ENCODE measurements at places on chromosomes 12 and 14.

DNA sequence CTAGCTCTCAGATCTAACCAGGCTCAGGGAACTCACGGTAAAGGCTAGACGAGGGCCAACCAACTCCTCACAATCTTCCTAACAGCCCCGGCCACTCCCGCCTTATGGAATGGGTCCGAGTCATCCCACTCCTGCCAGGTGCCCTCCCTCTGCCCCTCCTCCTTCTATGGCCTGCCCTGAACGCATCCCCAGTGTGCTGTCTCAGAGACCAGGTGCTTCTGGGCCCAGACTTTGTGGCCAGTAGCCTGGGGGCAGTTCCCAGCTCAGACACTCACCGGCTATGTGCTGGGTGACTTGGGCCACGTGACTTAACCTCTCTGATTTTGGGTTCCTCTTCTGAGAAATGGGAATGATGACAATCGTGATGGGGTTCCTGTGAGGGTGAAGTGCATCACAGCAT lies 22.5 kb downstream of the PAPLN start:
- no peak for DNase-seq

DNA sequence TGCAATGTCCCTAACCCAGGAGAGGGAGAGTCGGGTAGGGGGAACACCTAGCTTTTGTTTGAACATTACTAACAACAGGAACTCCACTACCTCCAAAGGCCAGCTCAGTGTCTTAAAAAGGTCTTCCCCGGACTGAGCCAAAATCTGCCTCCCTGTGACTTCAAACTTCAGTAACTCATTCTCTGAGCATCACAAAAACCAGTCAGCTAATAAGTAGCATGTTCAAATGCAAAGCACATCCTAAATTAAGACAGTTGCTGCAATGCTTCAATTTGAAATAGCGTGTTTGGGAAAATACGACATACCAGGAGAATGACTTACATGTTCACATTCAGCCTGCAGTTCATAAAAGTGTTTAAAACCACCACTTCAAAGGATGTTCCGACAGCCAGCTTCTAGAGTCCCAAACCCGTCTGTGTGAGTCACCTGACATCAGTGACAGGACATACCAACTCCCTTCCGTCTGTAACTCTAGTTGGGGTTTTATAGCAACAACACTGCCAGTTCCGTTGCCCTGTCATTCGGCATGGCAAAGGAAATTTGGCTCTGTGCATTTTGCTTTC lies 13.0 kb downstream of the ZFP36L1 start:
- no peak for DNase-seq

GRCh38 chr12:88580051-88580871 lies at the start of gene KITLG:
Gene KITLG, minus strand, starts transcription at chr12:88580471. Its CDS starts 193 bp downstream, at chr12:88580278.
- DNase-seq = peak; percentile 80

GRCh38 chr12:27645671-27646070 lies 50.6 kb upstream of the REP15 start:
- no peak for DNase-seq

GRCh38 chr12:92827836-92828431 lies 101.2 kb downstream of the EEA1 start:
- DNase-seq = peak; percentile 74

- peak; percentile 96 for DNase-seq
Observed at GRCh38 chr12:68364893-68365725, 32.9 kb upstream of the MDM1 start.

GRCh38 chr12:104478396-104479122 lies 21.8 kb downstream of the CHST11 start:
- DNase-seq = no peak

GRCh38 chr12:4856596-4856995 lies 53.1 kb upstream of the KCNA1 start:
- no peak for DNase-seq

GRCh38 chr14:20696764-20697163 lies 8.2 kb downstream of the ANG start:
- no peak for DNase-seq

GRCh38 chr12:56223571-56224101 lies 506 bp upstream of the NABP2 start:
- no peak for DNase-seq

GRCh38 chr12:113328368-113328889 lies 6.5 kb downstream of the SLC8B1 start:
- DNase-seq = no peak

DNA sequence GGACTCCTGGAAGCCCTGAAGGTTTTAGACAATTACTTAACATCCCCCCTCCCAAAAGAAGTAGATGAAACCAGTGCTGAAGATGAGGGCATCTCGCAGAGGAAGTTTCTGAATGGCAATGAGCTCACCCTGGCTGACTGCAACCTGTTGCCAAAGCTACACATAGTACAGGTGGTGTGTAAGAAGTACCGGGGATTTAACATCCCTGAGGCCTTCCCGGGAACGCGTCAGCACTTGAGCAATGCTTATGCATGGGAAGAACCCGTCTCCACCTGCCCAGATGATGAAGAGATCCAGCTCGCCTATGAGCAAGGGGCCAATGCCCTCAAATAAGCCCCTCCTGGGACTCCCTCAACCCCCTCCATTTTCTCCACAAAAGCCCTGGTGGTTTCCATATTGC lies 10.6 kb upstream of the SPPL3 start:
- no peak for DNase-seq

DNA sequence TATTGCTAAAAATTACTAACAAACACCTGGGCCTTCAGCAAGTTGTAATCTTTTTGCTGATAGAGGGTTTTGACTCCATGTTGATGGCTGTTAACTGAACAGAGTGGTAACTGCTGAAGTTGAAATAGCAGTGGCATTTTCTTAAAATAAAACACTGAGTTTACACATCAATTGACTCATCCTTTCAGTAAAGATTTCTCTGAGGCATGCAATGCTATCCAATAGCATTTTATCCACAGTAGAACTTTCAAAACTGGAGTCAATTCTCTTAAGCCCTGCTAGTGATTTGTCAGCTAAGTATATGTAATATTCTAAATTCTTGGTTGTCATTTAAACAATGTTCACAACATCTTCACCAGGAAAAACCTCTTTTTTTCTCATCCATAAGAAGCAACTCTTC lies 59.5 kb downstream of the CMAS start:
- DNase-seq = no peak

DNA sequence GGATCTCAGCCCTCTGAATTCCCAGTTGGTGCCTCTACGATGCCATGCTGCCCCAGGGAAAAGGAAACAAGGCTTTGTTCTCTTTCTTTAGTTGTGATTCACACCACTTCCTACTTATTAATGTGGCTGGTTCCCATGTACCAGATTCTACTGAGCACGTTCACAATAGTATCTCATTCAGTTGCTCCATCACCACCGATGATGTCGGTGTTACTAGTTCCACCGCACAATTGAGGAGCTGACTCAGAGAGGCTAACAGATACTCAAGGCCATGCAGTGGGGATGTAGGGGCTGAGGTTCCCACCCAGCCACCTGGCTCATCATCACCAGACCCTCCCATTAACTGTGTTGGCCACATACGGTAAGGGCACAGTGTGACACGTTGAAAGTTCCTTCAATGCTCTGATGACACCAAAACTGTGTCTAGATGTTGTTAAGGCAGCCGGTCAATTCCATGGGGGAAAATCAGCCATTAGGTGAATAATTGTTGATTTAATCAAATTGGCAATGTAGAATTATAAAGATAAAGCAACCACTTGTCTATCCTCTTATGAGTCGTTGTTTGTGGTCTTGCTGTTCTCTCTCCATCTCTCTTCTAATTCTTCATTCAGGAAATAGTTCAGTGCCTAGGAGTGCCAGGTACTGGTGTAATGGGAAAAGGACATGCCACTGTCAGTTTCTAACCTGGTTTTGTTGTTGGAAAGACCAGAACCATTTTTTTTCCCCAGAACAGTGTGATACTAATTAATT lies 244.2 kb upstream of the CRY1 start:
- DNase-seq = peak; percentile 51

Data from A549 (cell line).